ENCODE measurements at places on chromosomes 7 and 10.
A peak's percentile ranks its signal among the peaks of the same experiment; 100 is the strongest.

GRCh38 chr7:68088879-68089278 is 1092.2 kb downstream of the TYW1 start:
- DNase-seq: no peak

DNA sequence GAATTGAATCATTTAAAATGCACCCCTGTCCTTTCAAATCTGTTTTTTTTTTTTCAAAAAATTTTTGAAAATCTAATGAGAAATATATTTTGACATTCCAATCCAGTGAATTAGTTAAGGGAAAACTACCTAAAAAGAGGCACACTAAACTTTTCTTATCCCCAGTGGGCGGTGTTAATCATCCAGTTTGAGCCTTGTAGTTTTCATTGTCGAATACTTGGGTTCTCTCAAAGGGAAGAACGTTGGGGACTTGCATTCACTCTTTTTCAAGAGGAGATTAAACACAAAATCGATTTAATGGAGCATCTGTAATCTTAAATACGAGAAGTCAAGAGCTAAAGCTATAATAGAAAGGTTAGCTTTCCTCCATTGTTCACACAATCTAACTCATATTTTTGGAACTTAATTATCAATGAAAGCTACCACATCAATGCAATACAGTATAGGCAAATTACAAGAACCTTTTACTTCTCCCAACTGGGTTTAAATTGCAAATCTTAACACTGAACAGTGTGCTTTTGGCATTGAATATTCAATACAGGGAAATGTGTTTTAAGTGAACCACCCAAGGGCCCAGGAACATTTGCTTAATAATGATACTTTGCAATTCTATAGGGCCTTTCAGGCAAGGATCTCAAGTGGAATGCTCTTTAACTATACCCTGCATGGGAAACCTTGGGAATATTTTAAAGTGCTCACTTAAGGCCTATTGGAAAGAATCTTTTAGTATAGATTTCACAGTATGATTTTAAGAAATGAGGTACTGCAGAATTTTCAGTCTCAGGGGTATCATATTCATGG is 13.1 kb upstream of the SP8 start:
- no peak for DNase-seq

GRCh38 chr10:71221586-71222202 is 9.3 kb downstream of the UNC5B start:
- peak; percentile 1 for DNase-seq

GRCh38 chr7:128934361-128935341 is 3.1 kb upstream of the IRF5 start:
- DNase-seq: no peak

GRCh38 chr10:126041804-126042231 is 145.5 kb downstream of the FANK1 start:
- DNase-seq: peak; percentile 18

DNA sequence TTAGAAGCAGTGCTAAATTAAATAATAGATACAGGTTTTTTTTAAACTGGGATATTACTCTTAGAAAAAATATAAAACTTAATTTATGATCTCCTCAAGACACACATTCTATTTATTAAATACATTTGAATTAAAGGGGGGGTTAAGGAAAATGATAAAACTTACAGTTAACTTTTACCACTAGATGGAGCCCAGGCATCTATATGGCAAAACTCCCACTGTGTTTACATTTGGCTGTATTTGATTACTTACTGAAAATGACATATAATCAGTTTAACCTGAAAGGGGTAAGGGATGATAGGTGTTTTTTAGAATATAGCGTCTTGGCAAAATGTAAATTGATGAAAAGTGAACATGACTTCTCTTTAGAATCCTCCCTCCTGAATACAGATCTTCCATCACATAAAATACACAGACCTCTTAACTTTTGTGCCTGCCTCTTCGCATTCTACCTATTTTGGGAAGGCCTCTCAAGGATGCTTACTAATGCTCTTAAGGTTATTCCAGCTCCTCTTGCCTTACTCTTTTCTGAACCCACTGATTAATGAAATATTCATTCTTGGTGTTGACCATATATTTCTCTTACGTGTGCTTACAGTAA is 235.7 kb downstream of the AGMO start:
- DNase-seq: no peak

DNA sequence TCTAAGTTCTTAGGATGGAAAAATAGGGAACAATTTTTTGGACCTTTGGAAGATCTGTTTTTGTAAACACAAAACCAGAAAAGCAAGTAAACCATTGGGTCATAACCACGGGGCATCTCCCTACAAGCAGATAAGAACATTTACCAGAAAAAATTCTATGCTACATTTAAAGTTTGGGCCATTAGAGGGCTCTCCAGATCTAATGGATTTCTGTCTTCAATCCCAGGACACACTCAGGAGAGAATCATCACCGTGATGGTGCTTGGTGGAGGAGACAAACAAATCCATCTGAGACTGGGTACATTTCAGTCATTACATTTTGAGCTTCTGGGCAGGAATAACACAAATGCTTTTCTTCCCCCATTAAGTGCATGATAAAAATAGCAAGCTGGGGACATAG is 178.4 kb upstream of the TARP start:
- DNase-seq: peak; percentile 67

- peak; percentile 54 for DNase-seq
Observed at GRCh38 chr10:89301721-89302445, at the start of gene IFIT2. Gene IFIT2 (plus strand): TSS chr10:89302046. CDS start chr10:89302124, 78 bp downstream.

GRCh38 chr10:133087679-133088178 is at the start of gene ADGRA1:
Gene ADGRA1 (plus strand): TSS chr10:133087924. CDS start chr10:133088910, 986 bp downstream.
- DNase-seq: peak; percentile 74

- DNase-seq: no peak
Observed at GRCh38 chr7:157011333-157012112, 1.1 kb upstream of the MNX1 start.

DNA sequence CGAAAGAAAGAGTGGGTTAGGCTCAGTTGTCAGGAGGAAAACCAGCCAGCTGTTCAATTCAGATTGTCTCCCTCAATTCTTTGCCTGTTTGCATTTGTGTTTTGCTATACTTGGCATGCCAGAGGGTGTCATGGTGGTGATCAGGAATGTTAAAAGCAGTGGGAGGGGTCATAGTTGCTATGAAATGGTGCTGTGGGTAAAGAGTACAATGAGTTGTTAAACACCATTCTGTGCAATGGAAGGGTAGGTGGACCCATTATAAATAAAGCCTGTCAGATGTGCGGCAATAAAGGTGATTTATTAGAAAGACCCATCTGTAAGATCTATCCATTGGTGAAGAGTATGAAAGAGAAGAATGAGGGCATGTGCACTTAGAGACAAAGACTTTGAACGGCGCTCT is 82.2 kb downstream of the MRPL32 start:
- no peak for DNase-seq

- no peak for DNase-seq
Observed at GRCh38 chr7:52146871-52147634, 830.4 kb upstream of the COBL start.

- no peak for DNase-seq
Observed at GRCh38 chr7:108314049-108314448, 142.2 kb downstream of the NRCAM start.

DNA sequence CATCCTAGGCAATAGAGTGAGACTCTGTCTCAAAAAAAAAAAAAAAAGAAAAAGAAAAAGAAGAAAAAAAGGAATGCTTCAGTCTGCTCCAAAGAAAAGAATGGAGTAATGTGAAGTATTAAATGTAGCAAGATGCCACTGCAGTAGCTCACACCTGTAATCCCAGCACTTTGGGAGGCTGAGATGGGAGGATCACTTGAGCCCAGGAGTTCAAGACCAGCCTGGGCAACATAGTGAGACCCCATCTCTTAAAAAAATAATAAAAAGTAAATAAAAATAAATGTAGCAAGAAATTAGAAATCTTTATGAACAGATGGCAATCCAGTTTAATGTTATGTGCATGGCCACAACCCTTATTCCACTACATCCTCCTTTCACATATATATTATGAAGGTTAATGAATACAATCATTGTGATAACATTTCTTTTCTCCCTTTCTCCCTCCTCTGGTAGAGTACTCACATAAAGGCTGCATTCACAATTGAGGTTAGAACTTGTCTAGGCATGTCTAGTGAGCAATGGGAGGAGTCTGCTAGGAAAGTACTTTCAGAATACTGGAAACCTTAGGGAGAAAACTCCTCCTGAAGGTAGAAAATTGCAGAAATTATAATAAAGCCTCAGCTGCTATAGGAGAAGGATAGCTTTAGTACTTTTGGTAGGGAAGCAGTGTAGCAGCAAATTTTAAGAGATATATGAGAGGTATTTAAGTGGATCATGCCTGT is 20.4 kb downstream of the KLLN start:
- DNase-seq: no peak

DNA sequence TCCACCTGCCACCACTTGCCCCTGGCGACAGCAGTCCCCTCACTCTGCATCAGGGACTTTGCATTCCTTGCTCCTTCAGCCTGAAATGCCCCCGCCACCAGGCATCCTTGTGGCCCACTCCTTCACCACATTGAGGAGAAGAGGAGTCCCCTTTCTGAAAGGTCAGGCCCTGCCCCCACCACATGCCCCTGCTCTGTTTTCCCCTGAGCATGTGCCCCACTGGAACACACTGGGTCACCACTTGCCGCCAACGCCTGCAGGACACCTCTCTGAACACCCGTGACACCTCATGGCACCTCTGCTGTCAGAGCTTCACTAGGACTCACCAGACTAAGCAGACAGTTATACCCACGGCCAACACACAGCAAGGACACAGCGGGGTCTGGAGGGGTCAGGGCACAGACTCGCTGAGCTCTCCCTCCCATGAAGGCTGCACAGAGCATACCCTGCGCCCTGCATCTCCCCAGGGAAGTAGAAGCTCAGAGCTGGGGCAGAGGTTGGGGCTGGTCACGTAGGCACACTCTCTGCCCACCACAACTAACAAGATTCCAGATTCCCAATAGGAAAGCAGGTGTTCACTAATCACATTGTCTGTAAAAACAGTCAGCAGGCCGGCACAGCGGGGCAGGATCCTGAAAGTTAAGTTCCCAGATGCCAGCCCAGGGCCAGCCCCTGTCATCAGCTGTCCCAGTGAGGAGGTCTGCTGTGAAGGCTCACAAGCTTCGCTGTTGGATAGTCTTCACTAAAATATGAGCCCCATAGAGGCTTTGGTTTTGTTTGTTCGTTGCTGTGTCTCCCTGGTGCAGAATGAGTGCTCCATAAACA is 5.8 kb upstream of the AOC1 start:
- DNase-seq: no peak

DNA sequence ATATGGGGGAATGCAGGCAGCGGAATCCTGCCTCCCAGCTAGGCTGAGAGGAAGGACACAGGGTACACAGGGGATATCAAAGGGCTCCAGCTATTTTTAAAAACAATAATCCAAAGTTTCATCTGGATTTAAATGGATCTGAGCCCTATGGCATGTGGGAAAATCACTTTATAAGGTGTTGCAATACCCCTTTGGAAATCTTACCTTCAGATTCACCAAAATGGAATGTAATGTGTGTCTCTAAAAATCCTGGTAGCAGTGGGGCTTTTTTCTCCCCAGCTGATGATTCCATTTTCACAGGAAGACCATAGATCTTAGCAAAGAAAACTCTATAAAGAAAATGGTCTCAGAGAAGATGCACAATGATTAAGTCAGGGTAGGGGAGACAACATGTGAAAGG is 722.2 kb downstream of the PARD3 start:
- no peak for DNase-seq

DNA sequence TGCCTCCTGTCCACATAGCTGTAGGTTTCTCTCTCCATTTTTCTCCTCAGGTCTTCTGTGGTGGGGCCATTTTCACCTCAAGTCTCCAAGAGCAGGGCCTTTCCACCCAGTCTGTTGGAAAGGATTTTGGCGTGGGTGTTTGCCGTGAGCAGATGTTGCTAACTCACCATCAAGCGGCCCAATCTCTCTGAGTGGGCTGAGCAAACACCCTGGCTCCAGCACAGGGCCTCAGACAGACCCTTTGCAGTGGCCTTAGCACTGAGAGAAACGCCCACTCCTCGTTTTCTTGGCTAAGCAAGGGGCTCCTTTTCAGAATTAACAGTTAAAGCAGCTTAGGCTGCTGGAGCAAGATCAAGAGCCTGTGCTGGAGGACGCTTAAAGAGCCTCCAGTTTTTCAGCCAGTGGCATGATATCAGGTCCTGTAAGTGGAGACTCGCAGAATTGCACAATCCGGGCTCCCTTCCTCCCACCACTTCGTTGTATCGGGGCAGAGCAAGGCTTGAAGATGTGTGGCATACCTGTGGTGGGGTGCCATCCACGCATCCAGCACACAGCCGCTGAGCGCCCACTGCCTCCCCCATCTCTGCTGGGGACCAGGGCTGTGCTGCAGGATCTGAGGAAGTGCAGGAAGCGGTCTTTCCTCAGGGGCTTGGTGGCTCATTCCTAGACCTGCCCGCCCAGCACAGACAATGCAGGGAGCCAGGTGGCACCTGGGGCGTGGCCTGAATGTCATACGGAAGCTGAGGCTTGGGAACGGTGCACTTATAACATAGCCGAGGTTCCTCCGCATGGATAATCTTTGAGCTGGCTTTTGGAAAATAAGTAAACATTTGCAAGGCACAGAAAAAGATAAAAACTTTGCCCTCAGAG is 142.7 kb downstream of the ADARB2 start:
- DNase-seq: no peak

- DNase-seq: no peak
Observed at GRCh38 chr7:18414885-18415284, 80.7 kb upstream of the HDAC9 start.

DNA sequence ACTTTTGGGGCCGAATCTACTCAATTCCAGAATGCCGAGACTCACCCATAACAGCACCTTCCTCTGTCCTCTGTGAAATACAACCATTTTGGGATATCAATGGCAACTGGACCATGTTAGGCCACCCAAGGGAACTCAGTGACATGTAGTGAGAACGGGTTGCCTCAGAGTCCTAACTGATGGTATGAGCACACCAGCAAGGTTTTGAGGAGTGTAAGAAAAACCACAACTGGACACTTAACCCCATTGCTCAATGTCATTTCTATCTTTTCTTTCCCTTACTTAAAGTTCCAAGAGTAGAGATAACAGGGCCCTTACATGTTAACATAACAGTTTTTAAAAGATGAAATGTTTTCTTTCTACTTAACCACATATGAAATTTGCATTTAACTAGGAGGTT is 67.1 kb downstream of the TNS3 start:
- no peak for DNase-seq

DNA sequence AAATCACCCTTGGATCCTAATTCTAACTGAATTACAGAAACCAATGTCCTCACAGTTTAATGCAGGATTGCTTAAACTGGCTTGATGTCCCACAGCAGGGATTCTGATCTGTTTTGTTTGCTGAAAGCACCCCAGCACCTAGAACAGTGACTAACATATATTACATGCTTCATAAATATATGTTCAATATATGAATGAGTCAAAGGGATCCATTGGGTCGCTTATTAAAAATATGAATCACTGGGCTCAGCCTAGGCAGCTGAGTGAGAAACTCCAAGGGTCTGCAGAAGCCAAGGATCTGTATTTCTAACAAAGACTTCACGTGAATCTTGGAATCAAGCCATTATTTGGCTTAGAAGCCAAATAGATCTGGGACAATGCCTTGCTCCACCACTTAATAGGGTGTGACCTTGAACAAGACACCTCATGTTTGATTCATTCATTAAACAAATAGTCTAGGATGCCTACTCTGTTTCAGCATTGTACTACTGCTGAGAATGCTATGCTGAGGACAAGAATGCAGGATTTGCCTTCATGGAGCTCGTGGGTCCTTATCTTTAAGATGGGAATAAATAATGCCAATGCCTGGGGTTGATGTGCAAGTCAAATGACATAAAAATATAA is 103.4 kb upstream of the DLX6 start:
- DNase-seq: no peak

GRCh38 chr7:22611758-22612079 is 111.7 kb upstream of the STEAP1B start:
- no peak for DNase-seq

GRCh38 chr7:116854132-116854531 is 8.3 kb upstream of the CAPZA2 start:
- DNase-seq: no peak
